Activated CD8-positive, alpha-beta memory T cell treated with anti-CD3 and anti-CD28 coated beads for 1 hour (primary cell): ENCODE measurements at places on chromosomes 7 and 10.
A peak's percentile ranks its signal among the peaks of the same experiment; 100 is the strongest.

GRCh38 chr7:24781106-24781505 is 23.8 kb upstream of the GSDME start:
- DNase-seq, result no peak

GRCh38 chr7:101217388-101218235 is at the start of the genes PLOD3 and ZNHIT1:
Gene PLOD3, minus strand, starts transcription at chr7:101217581. Its CDS starts 307 bp downstream, at chr7:101217274.
Gene ZNHIT1, plus strand, starts transcription at chr7:101218165. Its CDS starts 31 bp downstream, at chr7:101218196.
- peak; percentile 93 for DNase-seq

DNA sequence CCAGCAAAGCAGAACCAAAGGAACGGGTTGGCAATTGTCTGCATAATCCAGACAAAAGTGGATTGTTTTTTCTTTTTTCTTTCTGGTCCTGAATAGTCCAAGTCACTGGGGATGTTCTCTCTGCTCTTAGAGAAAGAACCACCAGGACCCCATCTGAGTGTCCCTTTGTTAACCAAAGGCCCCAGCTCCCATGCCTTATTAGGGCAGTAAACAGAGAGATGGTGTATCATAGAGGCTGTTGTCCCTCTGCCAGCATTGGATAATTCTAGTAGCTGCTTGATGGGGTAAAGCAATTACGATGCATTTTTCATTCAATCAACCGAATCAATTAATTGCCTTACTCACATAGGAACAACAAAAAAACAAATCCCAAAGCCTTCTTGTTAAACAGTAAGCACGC is 213.0 kb downstream of the BUB3 start:
- no peak for DNase-seq

DNA sequence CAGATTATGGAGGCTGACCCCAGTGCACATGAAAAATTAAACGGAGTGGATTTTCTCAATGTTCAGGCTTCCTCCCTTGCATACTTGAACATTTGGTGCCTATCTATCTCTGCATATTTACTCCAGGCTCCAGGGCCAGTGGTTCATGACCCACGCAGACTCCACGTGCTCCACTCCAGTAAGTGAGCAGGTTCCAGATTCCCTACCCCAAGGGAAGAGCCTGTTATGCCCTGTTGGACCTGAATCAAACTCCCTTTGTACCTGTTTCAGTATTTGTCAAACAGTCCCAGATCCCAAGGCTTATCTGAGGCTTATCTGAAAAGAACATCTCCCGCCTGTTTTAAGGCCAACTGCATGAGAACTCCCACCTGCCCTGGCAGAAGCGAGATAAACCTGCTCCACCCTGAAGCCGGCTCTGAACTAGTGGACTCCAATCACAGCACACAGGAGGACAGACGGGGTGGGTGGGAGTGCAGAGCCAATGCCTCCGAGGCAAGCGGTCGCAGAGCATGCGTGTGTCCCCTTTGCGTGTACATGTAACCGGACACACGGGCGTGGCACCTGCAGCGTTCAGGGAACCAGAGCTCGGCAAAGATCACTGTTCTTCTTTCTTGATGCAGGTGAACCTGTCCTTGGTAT is 2.3 kb upstream of the FUOM start:
- no peak for DNase-seq

DNA sequence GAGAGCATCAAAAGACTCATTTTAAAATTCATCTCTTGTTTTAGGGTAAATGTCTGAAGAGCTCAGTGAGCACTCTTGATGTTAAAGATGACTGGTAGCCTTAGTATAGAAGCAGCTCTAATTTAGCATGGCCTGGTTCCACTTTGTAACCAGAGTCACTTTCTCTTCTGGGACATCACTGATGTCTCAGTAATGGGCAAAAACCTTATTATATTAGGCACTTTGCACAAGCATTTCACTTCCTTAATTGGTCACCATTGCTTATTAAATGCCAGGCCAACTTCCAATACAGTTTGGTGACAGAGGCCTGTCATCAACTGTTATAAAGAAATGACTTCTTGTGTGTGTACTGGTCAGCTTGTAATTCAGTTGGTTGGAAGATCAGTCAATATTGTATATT is 53.0 kb downstream of the STEAP1B start:
- DNase-seq, result no peak

- no peak for DNase-seq
Observed at GRCh38 chr7:24143547-24143946, 140.4 kb upstream of the NPY start.

- no peak for DNase-seq
Observed at GRCh38 chr7:116698930-116699721, 27.1 kb downstream of the MET start.
